ENCODE measurements at places on chromosomes 12 and 14.
A peak's percentile ranks its signal among the peaks of the same experiment; 100 is the strongest.

- DNase-seq, result no peak
Observed at GRCh38 chr12:127448906-127449305, 818.1 kb upstream of the TMEM132C start.

- no peak for DNase-seq
Observed at GRCh38 chr12:48221645-48222044, 18.6 kb upstream of the OR10AD1 start.

- DNase-seq, result peak; percentile 56
Observed at GRCh38 chr12:90102957-90103652, 394.5 kb upstream of the ATP2B1 start.

DNA sequence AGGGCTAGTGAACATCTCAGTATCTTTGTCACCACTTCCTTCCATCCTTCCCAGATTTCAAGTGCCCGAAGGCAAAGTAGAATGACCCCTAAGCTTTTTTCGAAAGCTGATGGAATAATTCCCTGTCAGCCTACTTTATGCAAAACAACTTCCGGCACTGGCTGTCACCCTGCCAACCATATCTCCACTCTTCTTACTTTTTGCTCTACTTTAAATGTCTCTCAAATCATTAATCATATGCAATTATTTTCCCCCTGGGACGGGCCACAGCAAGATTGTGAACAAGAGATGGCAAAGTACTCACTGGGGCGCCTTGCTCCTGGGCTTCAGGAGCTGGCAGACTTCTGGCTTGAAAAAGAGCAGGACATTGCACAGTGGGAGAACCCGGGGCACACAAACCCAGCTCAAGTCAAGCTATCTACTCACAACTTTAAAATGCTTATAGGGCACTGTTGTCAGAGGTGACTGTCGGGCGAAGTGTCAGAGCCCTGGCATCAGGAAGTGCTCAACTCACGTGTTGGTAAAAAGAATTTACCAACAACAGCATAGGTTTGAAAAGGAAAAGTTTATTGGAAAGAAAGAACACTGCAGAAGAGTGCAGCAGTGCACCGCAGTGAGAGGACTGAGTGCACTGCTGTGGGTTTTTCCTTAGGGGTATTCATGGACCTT lies 373.5 kb downstream of the PAWR start:
- no peak for DNase-seq

DNA sequence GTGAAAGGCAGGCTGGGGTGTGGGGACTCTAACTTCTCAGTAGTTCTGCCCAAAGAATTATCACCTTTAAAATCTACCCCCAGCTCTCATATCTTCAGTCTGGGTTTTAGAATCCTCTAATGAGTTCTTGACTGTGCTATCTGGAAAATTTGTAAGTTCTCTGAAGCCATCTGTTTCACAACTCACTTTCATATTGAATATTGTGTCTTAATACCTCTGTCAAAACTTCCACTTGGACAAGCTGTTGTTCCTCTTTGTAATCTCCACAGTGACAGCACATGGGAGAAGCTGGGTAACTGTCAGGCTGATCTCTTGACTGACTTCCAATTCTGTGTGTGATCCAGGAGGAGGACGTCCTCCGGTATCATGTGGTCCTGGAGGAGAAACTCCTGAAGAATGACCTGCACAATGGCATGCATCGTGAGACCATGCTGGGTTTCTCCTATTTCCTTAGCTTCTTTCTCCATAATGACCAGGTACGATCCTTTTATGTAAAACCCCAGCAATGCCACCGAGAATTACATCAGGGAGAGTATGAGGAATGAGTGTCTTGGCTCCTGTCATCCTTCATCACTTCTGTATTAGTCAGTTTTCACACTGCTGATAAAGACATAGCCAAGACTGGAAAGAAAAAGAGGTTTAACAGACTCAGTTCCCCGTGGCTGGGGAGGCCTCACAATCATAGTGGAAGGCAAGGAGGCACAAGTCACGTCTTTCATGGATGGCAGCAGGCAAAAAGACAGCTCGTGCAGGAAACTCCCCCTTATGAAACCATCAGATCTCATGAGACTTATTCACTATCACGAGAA lies 111.9 kb downstream of the STAB2 start:
- no peak for DNase-seq

- DNase-seq, result no peak
Observed at GRCh38 chr14:68626386-68626785, 166.5 kb downstream of the ZFP36L1 start.

GRCh38 chr12:62640910-62641448 lies 174.4 kb downstream of the MON2 start:
- peak; percentile 27 for DNase-seq

DNA sequence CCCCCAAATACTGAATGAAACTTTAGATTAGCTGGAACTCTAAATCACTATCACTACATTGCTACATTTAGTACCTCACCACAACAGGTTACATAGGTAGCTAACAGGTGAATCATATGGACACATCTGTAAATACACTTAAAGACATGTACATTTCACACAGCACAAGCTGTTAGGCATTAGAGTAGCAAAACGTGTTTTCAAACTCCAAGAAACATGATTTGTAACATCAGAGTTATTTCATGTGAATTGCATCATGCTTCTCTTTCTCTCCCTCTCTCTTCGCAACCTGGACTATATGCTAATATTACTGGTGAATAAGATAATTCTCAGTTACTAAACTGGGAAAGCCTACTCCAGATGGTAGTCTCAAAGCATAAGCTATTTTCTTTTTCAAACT lies 4.3 kb downstream of the SEL1L start:
- DNase-seq, result no peak

DNA sequence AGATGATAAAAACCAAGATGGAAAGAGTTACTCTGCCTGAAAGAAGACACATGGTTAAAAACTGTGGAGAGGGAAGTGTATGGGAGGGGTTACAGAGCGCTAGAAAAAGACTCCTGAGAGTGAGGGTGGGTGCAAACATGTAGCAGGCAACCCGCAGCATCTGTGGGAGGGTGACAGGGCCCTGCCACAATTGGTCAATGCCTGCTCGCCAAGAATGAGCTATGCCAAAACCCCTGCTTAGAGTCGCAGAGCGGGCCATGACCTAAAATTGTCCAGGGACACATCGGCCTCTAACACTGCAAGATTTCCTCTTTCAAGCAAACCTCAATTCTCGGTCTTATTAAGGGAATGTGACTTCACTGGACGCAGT lies 700 bp downstream of the PRKAG1 start:
- peak; percentile 44 for DNase-seq

DNA sequence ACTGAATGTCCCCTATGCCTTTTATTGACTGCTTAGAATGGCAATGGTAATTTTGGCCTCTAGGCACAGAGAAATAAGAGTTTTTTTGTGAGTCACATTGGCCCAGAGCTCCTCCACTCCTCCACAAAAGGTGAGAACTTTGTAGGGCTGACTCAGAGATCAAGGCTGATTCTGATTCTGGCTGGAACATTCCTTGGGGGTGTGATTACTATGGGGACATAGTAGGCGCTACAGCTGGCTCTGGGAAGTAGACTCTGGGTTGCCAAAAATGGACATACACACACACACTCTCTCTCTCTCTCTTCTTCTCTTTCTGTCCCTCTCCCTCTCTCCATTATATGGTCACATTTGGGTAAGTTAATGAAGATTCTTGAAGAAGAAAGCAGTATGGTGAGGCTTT lies 174.6 kb upstream of the DDHD1 start:
- no peak for DNase-seq

DNA sequence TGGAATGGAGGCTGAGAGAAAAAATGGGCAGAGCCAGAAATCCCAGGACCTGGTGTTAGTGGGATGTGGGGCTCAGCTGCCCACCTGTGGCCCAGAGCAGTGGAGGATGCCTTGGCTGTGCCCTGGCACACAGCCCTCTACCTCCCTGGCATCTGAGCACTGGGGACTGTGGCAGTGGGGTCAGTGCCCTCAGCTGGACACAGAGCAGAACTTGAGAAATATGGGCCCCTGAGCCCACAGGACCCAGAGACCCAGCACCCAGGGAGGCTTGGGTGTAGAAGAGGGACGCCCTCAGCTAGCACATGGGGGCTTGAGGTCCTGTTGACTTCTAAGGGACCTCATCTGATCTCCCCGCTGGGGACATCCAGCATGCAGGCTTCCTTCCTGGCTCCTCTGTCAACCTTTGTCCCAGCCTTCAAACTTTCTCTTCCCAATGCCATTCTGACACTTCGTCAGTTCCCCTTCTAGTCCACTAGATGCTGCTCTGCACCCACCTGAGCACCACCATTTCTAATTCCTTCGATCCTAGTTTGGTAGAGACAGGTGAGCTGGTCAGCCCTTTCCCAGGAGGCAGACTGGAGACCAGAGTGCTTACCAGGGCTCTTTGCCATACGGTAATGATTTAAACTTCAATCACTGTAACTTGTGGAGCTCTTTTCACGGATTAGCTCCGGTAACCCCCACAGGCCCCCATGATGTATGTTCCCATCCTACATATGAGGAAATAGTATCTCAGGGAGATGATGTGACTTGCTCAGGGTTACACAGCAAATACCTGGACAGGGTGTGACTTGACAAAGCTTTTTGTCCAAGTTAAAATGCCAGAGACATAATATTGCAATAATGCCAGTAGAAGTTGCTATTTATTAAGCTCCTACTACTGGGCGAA lies 143.7 kb downstream of the ASCL4 start:
- no peak for DNase-seq

DNA sequence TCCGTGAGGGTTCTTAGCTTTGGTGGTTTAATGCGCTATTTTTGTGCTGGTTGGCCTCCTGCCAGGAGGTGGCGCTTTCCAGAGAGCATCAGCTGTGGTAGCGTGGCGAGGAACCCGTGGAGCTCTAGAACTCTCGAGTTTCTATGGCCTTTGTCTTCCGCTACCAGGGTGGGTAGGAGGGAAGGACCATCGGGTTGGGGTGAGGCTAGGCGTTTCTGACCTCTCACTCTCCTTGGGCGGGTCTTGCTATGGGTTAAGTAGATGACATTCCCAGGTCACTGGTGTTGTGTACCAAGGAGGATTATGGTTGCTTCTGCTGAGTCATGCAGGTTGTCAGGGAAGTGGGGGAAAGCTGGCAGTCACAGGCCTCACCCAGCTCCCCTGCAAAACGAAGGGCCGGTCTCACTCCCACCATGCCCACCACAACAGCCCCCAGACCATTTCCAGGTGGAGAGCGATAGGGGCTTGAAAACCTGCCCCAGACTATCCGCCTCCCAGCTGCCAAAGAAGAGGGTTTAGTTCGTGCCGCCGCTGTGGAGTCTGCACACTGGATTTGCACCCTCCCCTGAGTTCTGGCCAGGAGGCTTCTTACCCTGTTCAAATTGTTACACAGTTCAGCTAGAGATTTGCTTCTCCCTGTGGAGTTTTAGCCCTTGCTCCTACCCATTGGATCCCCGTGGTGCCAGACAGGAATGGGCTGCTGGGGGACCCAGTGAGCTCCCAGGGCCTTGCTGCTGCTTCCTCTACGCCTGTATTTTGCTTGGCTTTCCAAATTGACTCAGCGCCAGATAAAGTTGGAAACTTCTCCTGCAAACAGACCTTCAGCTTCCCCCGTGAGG lies 21.9 kb downstream of the RNFT2 start:
- peak; percentile 38 for DNase-seq

- DNase-seq, result no peak
Observed at GRCh38 chr14:34374998-34375740, 86.9 kb downstream of the SPTSSA start.

Measured in CD4-positive, alpha-beta T cell treated with Interferon alpha-2 for 1 hour (primary cell).